Activated CD4-positive, alpha-beta T cell treated with anti-CD3 and anti-CD28 coated beads, Interleukin-2, amount 50 U/mL, for 1 hour (primary cell): ENCODE measurements at places on chromosomes 1 and 21.

DNA sequence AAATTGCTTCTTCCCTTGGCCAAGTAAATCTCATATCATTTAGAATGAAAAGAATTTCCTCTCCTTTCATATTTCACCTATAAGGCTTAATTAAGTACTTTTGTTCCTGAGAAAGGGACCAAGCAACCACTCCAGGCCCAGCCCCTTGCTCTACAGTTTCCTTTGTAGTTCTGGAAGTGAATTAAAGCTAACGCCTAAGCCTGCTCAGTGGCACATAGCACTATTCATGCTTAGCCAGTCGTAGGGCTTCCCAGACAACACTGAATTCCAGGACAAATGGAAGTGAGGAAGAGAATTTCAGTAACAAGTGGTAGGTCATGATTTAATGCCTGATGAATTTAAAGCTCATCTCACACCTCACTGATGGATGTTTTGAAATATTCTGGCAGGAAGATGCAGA, 73.3 kb downstream of the RPAP2 start:
- no peak for DNase-seq

DNA sequence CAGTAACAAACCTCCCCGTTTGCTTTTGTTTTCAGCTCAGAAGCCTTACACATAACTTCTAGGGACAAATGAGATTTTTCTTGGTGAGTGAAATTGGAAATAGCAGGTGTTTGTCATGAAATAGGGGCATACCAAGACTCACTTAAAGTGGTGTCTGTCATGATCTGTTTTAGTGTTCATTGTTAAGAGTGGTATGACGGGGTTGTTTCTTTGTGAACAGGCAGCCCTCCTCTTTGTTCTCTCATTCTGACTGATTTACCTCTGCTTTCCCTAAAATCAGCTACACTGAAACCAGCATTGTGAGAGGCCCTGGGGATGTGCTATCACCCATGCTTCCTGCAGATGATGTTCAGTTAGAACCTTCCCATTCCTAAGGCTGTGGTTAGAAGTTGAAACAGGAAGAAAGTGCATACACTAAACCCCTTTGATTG, 2.5 kb upstream of the ERO1B start:
- DNase-seq = no peak

- DNase-seq = no peak
Measured at GRCh38 chr1:65420590-65421350, at the start of the genes LEPR and LEPROT. Gene LEPR, plus strand, starts transcription at chr1:65420668. Its CDS starts 144,898 bp downstream, at chr1:65565566. Gene LEPROT, plus strand, starts transcription at chr1:65420668. Its CDS starts 57 bp downstream, at chr1:65420725.

- DNase-seq = no peak
Measured at GRCh38 chr21:20377250-20377649, 621.0 kb upstream of the NCAM2 start.

- DNase-seq = no peak
Measured at GRCh38 chr21:16040601-16041000, 310.8 kb downstream of the USP25 start.
